ENCODE measurements at places on chromosomes 7 and 10.

- DNase-seq, result peak; percentile 6
Measured at GRCh38 chr7:29988424-29989256, 961 bp downstream of the SCRN1 start.

- no peak for DNase-seq
Measured at GRCh38 chr10:124696446-124697392, 47.5 kb downstream of the FAM53B start.

DNA sequence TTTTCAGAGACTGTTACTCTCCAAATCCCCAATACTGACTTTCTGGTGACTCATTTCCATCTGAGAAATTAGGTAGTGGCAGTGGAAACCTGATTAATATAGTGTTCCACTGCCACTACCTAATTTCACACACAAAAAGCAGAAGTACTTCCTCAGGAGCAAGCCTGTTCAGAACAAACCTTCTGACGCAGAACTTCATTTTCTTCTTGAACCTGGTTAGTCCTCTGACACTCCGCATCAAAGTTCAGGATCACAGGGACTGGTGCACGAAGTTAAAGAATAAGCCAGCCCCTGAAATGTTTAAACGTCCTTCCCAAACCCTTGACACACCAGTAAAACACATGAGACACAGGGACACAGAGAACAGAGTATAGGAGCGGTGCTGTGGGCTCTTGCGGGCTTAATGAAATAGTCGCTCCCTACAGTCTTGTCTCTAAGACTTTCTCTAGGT lies 4.4 kb downstream of the WDR91 start:
- no peak for DNase-seq

DNA sequence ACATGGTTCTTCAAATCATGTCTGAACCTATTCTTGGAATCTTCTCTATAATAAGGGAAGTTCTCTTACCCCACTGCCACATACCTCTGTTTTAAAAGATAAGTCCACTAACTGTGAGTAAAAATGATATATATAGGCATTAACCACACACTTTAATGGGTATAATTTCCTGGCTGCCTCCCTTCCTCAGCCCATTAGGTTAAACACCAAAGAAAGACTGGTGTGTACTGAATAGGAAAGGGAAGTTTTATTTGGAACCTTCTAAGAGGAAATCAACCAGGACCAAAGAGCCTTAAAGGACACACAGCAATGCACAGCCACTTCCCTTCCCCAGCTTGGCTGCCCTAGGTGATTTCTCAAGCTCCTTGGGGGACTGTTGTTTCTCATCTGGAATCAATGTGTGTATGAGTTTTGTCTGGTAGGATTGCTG lies 5.0 kb upstream of the WBP1L start:
- DNase-seq, result no peak

DNA sequence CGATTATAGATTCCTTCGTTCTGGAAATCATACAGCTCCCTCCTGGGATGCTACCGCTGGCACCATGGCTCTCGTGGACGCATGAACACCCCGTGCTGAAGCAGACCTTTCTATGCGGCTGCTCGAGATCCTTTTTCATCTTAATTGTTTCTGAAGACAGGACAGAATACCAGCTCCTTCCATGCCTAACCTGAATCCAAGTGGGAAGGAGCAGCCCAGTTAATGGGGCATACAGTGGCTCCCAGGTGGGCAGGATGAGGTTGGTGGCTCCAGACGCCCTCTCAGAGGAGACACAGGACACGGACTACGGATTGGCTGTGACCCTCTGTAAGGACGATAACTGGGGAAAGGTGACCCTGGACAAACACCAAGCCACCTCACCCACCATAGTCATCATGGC lies 18.4 kb upstream of the LOXL4 start:
- no peak for DNase-seq

- no peak for DNase-seq
Measured at GRCh38 chr10:110221044-110221720, 13.8 kb downstream of the MXI1 start.

- DNase-seq, result no peak
Measured at GRCh38 chr7:154905146-154905545, 97.8 kb downstream of the PAXIP1 start.

GRCh38 chr10:84846658-84847316 lies 518.4 kb downstream of the CCSER2 start:
- DNase-seq, result no peak

DNA sequence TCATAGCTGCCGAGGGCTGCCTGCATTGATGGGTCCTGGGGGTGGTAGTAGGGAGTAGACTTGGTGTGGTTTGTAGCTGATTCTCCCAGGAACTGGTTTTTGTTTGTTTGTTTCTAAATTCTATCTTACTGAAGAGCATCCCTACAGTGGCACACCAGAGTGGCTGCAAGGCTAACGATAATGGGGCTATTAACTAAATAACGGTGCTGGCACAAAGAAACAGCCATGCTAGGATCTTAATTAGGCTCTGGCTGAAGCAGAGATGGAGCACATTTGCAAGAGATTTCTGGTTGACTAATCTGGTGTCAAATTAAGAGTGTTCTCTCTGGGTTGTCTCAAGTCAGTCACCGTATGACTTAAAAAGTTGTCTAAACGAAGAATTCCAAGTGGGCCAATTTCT lies 590.0 kb downstream of the NRG3 start:
- no peak for DNase-seq

DNA sequence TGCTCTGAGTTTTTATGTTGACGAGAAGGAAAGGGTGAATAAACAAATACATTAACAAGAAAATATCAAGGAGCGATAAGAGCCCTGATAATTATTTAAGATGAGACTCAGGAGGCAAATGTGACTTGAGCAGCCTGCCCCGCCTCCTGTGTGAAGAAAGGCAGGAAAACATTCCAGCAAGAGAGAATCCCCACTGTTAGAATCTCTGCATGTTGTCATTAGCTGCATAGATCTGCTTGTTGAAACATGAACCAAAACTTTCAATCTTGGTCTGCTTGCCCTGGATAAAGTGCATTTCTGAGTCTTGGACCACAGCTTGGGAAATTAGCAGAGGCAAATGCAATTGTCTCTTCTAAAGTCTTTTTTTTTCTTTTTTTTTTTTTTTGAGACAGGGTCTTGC lies 120.0 kb downstream of the DPP6 start:
- no peak for DNase-seq

GRCh38 chr7:8175929-8176369 lies 86.0 kb downstream of the ICA1 start:
- no peak for DNase-seq

DNA sequence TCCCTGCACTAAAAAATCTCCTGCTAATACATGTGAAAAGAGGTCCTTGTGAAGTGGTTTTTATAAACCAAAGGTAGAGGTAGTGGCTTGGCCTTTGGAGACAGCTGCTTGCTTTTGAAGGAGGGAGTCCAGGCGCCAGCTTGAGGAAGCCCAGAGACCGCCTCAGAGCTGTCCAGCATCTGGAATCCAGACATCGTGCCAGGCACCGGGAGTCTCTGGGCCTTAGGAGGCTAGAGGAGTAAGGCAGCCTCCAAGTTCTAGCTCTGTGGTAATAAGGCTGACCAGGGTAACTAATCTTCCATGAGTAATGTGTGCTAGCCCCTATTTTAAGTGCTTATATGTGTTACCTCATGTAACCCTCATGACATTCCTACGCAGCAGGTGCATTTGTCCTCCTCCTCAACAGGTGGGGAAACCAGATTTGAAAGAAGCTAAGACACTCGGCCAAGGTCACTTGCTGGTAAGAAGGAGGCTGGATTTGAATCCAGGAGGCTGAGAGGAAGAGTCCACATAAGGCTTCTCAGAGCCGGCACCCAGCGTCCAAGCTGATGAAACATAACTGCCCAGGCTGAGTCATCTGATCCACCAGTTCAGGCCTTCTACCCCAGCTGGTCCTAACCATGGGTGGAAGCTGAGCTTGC lies 26.1 kb downstream of the PRLHR start:
- DNase-seq, result no peak

- peak; percentile 0 for DNase-seq
Measured at GRCh38 chr7:129376076-129376777, 58.0 kb upstream of the STRIP2 start.

GRCh38 chr7:138949421-138950088 lies 31.6 kb downstream of the KIAA1549 start:
- DNase-seq, result no peak

GRCh38 chr10:103724771-103725170 lies 130.6 kb downstream of the SH3PXD2A start:
- no peak for DNase-seq

DNA sequence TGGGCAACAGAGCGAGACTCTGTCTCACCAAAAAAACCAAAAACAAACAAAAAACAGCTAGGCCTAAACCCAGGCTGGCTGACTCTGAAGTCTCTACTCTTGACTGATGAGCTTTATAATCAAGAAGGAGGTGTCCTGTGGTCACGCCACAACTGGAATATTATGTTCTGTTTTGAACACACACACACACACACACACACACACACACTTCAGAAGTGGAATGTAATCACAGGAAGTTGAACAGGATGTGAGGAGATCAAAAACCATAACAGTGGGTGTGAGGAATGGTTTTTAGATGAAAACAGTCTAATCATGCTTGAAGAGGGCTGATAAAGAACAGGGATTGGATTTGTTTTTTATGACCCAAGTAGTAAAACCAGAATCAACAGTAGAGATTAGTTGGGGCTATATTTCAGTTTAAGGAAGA lies 51.1 kb upstream of the IL6 start:
- no peak for DNase-seq

DNA sequence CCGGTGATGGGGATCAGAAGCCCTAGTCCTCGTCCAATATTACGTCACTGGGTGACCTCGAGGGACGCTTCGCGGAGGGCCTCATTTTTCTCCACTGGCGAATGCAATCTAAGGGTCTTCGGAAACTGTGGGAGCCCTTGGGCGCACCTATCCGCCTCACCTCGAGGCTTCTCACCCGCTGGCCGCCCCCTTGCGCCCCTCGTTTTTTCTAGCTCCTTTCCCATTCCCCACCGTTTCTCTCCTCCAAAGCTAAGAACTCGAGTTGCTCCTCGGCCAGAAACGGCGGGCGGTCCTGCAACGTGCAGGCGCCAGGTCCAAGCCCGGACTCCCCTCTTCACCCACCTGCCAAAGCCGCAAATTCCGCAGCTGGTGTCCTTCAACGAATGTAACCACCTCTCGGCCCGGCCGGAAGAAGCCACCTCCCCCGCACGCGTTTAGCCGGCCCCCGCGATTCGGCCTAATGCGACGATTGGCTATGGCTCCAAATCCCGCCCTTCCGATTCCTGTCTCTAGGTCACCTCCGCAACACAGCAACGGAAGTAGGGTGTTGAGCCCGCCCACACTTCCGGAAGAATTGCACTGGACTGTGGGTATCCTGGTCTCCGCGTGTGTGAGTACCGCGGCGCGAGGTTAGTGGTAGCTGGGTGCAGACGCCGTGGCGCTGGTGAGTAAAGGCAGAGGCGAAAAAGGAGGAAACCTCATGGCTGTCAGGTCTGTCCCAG lies at the start of the genes ATP5MK and PDCD11:
TSS of gene ATP5MK (minus strand) at position 409 of the 722 bp plus-strand sequence. CDS start 4,018 bp downstream, outside the sequence.
TSS of gene PDCD11 (plus strand) at position 560 of the 722 bp plus-strand sequence. CDS start 1,801 bp downstream, outside the sequence.
- peak; percentile 86 for DNase-seq

DNA sequence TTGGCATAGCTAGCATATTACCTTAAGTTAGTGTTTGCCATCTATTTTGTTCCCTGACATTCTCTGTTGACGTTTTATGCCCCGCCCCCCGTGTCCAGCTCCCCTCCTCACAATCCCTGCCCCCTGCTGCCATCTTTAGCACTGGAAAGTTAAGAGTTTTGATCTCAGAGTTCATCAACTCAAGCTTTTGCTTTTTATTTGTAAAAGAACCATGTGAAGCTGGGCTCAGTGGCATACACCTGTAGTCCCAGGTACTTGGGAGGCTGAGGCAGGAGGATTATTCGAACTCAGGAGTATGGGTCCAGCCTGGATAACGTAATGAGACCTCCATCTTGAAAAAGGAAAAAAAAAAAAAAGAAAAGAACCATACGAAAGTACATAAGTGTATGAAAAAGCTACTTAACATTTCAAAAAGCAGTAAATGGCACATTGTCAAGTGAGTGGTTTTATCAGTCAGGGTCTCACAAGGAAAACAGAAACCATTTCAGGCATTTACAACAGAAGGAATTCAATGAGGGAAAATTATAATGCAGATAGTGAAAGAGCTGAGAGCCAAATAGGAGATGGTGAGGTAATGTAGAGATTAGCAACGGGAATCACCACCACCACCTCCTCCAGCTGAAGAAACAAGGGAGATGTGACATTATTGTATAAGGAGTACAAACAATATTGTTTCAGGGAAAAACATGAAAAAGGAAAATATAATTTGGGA lies 64.9 kb downstream of the MCU start:
- no peak for DNase-seq
